ENCODE measurements at places on chromosomes 12 and 14.

DNA sequence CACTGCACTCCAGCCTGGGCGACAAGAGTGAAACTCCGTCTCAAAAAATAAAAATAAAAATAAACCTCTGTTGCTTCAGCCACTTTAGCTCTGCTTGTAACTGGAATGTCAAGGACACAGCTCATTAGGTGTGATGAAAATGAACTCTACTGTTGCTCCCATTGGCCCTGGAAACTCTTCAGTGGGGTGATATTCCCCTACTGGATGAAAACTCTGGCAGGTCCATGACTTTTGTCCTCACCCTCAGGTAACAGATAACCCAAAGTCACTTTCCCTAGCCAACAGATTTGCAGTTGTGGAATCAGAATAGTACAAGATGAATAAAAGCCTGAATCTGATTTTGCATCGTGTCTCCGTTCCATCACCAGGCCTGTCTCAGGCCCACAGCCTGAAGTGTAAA, 92.1 kb upstream of the CEP83 start:
- DNase-seq, result no peak

DNA sequence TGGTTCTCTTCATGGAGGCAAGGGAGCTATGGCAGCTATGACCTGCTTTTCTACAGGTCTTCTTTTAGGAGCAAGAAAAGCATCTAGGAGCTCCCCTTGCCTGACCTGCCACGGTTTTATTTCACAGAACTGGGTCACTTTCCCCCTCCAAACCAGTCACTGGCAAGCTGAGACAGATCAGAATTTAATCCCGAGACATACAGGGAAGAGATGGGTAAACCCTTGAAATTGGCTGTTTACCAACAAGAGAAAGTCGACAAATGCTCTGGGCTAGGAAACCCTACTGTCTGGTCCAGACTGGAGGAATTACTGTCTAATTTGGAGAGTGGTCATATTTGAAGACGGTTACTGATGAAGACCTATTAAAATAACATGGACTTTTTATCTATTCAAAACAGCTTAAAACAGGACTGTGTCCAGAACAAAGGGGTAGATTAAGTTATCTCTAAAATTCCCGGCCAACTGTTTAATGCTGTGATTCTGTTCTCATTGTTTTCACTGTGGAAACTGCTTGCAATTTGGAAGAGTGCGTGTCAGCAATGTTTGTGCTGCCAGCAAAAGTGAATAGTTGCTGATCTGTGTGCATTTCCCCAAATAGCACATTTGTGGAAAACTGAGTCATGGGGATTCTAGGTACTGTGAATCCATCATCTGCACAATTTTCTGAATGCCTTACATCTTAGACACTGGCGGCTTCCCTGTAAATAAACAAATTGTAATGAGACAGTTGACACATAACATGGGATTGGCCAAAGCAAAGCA, 73.4 kb upstream of the EEA1 start:
- no peak for DNase-seq

- DNase-seq, result no peak
These were observed 6.5 kb downstream of the AMDHD1 start for GRCh38 chr12:95949477-95950206.

GRCh38 chr12:62640910-62641448, 174.4 kb downstream of the MON2 start:
- DNase-seq, result no peak

GRCh38 chr14:104128981-104129380, 9.4 kb upstream of the KIF26A start:
- no peak for DNase-seq

DNA sequence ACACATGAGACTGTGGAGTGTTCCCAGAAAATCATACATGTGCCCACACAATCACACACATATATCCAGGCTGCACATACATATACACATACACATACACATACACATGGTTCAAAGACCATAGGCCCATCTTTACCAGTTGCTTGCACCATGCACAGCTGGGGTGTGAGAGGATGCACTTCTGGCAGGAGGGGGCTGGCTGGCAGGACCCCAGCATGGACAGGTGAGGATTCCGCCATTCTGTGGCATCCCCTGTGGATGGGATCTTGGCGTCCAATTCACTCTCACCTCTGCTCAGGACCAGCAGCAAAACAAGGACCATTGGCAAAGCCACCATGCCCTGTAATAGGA, 7.0 kb downstream of the ITGB7 start:
- DNase-seq, result no peak

DNA sequence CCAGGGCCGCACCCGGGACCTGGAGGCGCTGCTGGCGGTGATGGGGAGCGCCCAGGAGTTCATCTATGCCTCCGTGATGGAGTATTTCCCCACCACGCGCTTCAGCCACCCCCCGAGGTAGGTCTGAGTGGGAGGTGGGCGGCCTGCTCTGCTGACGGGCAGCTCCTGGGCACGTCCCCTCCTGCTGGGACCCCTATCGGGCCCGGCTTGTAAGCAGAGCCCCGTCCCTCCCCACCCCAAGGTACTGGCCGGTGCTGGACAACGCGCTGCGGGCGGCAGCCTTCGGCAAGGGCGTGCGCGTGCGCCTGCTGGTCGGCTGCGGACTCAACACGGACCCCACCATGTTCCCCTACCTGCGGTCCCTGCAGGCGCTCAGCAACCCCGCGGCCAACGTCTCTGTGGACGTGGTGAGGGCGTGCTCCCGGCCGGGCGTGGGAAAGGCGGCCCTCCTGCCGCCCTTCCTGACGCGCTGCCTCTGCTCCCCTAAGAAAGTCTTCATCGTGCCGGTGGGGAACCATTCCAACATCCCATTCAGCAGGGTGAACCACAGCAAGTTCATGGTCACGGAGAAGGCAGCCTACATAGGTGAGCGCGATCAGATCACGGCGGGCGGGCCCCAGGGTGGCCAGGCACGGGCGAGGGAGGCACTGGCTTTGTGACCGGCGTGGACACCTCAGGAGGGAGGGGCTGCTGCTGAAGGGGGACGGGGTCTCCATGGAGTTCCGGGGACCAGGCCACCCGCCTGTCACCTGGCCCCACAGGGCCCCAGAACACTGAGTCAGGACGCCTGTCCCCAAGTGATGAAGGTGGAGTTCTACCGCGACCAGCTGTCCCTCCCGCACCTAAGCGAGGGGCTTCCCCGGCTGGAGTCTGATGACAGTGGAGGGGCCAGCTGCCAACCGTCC, 7.3 kb downstream of the PLD4 start:
- DNase-seq, result no peak

- no peak for DNase-seq
These were observed 463.1 kb downstream of the RAD51B start for GRCh38 chr14:68282479-68283377.

DNA sequence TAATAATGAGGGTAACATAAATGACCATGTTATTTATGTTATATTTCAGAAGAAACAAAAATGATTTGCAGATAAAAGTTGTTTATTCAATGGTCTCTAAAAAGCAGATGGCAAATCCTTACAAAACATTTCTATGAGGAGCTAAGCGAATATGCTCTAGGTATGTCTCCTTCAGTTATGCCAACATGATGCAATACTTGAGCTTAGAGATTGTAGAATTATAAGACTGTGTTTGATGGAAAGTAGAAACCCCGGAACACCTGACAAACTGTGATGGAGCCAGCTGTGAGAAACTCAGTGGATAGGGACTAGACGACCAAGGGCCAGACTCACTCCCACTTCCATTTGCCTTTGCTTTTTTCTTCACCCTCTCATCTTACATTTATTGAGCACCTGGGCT, 17.8 kb upstream of the NR1H4 start:
- DNase-seq, result no peak

DNA sequence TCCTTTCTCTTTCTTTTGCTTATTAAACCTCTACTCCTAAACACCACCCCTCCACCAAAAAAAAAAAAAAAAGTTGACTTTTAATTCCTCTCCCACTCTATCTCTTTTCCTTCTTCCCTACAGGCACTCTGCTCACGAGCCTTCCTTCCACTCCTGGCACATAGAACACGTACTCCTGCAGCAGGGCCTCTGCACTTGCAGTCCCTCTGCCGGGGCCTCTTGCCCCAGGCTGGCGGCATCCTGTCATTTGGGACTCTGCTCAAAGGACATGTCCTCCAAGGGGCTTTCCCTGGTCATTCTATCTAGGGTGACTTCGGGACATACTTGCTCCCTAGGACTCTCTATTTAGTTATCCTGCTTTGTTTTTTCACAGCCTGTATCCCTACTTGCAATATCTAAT, 7.7 kb downstream of the FOS start:
- no peak for DNase-seq

- no peak for DNase-seq
These were observed 450.9 kb upstream of the TMPO start for GRCh38 chr12:98064501-98064900.

- no peak for DNase-seq
These were observed 201.9 kb upstream of the DIO3 start for GRCh38 chr14:101359221-101360053.

- no peak for DNase-seq
These were observed 3.5 kb downstream of the CISTR start for GRCh38 chr12:53748072-53748840.

DNA sequence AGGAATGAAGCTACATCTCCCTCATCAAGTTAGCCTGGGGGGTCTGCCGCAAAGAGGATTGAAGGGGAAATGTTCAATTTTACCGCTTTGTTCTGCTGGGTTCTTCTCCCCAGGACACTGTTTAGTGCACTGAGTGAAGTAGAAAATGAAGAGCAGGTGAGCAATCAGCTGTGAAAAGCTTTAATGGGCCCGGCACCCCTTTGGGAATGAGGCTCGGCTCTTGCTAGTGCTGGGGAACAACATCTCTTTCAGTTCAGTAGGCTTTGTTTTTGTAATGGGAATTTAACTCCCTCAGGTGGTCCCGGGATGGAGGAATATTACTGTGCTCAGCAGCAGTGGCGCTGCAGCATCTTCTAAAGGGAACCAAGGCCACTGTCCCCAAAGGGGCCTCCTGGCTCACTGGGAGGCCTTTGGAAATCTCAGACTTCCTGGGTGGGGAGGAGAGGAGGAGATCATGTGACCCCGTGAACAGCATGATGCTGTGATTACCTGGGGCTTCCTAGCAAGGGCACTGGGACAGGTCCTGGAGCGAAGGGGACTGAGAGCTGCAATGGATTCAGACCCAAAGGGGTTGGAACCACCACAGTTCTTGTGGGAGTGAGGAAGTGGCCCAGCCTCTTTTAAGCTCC, 85.2 kb upstream of the MAX start:
- no peak for DNase-seq

DNA sequence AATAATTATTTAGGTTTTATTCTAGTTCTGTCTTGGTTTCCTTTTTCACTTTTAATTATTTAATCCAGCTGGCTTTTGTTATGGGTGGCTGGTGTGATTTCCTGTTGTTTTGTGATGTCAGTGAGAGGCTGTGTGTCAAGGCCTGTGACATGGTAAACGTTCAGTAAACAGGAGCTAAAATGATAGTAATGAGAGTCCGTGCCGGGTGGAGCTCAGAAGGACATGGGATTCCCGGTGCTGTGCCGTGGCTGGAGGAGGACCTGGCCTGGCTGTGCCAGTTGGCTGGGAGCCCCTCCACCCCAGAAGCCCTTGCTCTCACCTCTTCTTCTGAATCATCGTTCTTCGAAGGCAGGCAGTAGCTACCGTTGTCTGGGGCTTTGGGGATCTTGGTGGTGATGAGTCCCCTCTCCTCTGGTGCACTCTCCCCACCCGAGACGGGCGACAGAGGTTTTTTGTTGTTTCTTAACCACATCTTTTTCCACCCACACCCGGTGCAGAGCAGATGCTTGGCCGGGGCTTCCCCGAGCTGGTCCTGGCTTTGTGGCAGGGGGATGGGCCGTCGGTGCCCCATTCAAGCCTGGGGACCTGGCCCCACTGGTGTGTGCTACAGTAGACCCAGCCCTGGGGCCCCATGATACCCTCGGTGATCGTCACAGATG, 29.1 kb downstream of the SH2B3 start:
- no peak for DNase-seq

DNA sequence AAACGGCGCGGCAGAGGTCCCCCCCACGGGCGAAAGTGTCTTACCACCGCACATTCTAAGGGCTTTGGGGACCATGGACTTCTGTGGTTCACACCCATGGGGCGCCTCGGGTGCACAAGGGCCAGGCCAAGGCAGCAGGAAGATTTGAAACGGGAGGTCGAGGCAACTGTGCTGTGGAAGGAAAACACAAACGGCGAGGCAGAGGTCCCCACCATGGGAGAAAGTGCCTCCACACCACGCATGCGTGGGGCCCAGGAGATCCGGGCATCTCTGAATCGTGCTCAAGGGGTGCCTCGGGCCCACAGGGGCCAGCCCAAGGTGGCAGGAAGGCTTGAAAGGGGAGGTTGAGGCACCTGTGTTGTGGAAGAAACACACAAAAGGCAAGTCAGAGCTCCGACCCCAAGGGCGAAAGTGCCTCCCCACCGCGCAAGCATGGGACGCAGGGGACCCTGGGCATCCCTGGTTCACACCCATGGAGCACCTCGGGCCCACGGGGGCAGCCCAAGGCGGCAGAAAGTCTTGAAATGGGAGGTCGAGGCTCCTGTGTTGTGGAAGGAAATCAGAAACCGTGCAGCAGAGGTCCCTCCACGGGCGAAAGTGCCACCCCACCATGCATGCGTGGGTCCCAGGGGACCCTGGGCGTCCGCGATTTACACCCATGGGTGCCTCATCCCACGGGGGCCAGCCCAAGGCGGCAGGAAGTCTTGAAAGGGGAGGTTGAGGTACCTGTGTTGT, 371.0 kb downstream of the ALG10 start:
- DNase-seq, result peak; percentile 1

DNA sequence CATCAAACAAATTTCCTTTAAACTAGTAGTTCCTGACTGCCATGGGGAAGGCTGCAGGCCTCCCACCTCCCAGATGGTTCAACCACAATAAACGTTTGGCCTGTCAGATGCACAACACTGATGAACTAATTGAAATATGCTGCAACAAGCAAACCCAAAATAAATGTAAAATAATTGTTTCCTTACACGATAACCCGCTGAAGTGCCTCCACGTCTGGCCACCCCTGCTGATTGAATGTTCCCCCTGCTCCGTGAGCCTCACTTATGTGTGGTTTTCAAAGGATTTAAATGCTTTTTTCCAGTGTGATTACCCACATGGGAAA, 8.4 kb downstream of the PITPNM2 start:
- DNase-seq, result no peak

DNA sequence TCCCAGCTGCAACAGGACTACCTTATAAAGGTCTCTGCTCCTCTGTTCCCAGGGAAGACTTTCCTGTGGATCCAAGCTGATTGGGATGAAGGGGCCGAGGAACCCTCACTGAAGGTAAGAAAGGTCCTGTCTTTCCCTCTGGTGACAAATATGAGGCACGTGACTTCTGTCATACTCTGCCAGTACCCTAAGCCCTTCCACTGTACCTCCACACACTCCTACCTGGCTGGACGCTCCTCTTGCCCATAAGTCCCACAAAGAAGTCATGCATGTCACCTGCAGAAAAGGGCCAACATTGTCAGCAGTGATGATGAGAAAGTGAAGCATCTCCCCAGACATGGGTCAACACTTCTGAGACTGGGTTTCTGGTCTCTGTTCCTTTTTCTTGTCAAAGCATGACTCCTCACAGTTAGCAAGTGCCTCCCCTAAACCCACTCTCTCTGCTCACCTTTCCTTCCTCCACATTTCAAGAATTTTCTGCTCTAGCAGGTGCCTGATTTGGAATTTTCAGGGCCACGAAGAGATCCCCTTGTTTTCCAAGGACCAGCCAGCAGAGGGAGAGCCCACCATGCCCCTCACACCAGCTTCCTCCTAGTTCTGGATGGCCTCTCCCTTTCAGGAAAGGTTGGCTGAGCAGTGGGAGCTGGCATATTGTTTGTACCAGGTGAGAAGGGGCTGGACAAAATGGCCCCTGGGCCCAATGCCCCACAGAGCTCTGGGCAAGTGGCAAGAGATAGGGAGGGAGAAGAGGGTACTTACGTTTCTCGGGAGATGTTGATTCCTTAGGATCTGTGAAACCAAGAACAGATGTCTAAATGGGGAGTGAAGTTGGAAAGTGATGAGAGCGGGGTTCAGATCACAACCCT, 3.5 kb downstream of the TAC3 start:
- no peak for DNase-seq

GRCh38 chr14:104794631-104794992, 936 bp downstream of the AKT1 start:
- DNase-seq, result no peak

All from head of caudate nucleus (tissue), 42 donors.